Femur (tissue), 1 donor: ENCODE measurements at places on chromosomes 6 and 20.

- no peak for DNase-seq
These were observed 48.2 kb upstream of the GMPR start for GRCh38 chr6:16190214-16190613.

DNA sequence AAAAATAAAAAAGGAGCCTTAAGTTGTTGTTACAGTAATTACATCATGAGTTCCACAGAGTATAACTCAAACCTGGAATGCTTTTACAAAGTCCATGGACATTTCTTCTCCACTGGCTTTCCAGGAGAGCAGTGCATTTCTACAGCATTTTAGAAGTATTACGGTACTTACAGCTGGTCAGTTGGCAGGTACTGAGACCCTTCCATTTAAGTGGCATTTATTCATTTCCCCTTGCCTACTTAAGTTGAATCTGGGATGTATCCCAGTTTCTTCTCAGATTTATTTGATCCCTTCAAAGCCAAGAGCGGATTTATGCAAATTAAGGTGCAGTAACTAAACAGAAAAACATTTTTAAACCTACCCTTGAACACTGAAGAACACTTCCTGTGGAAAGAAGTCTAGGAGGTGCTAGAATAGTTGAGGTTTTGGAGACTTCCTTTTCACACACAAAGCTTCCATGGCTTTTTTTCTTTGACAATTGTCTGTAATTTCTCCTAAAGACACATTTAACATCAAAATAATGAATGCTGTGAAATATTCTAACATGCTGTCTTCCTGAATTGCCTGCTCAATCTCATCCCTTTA is 3.4 kb downstream of the PRDM13 start:
- no peak for DNase-seq

DNA sequence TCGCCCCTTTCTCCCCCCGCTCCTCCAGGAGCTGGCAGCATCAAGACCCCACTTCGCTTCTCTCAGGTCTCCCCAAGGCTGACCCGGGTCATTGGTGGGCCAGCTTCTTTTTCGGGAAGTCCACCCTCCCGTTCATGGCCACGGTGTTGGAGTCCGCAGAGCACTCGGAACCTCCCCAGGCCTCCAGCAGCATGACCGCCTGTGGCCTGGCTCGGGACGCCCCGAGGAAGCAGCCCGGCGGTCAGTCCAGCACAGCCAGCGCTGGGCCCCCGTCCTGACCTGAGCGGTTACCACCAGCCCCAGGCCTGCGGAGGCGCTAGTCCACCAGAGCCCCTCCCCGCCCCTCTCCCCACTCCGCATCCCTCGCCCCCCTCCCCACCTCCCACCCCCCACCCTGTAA is 1.0 kb downstream of the PPDPF start:
- DNase-seq = peak; percentile 48

DNA sequence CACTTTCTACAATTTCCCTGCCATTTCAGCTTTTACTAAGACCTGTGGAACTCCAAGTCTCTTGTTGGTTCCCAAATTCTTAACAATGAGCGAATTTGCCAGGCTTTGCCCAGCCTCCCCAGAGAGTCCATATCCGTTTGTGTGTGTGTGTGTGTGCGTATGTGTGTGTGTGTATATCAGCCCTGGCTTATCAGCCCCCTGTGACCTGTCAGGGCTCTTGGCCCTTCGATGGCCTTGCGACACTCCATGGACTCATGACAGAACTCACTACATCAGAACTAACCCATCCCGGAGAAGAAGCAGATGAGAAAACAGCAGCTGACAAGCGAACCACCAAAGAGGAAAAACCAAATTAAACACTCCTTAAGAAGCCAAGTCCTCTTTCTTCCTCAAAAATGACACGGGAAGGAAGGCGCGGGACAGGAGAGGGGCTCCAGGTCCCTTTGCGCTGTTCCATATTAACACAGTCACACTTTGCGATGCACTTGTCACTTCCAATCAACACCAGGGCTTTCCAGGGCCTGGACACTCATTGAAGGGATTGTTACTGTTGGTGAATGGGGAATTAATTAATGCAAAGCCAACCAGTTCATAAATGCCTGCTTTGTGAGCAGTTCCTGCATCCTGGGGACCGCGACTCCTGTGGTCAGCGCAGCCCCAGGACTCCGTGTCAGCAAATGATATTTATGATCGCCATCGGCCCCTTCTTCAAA is 524.0 kb downstream of the CD83 start:
- DNase-seq = no peak

DNA sequence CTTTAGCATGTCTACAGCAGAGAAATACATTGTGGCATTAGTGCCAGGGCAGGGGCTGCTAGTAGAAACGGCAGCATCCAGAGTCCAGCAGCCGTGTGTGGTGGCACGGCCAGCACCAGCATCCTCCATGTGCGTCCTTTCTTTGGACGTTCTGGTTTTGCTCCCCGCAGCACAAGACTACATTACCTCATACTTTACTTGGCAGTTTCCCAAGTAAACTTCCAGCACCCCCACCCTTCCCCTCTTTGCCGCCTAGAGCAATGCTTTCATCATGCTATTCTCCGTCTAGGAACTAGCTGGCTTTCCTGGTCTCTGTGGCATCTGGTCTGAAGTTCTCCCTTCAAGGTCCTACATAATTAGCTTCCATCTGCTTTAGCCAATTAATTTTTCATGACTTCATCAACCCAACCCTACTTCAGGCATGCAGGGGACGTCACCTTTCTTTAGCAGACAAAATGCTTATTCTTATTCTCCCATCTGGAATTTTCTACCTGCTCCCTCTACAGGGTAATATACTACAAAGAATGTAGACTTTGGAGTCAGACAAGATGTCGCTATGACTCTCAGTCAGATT is 67.6 kb downstream of the BLOC1S5 start:
- DNase-seq = no peak

GRCh38 chr6:37934276-37934675 is 114.7 kb downstream of the ZFAND3 start:
- no peak for DNase-seq

GRCh38 chr20:7348253-7348652 is 580.8 kb downstream of the BMP2 start:
- DNase-seq = no peak

DNA sequence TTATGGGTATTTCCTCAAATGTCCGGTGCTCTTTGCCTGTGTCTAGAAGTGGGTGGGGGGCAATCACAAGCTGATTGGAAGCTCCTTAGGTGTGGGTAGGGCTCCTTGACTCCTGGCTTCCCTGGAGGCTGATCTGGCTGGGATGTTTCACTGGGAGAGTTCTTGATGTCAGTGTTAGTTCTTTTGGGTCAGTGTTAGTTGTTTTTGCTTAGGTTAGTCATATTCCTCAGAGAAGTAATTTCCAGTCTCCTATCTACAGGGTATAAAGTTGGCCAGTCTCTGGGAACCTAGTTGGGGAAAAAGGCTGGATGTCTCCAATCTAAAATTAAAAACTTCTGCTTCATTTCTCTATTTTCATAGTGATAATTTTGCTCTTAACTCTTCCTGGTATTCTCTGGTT is 23.6 kb downstream of the CDC5L start:
- no peak for DNase-seq

GRCh38 chr6:167341665-167342655 is 17.1 kb downstream of the TTLL2 start:
- DNase-seq = no peak
